GF-D8 (cell line): ENCODE measurements at places on chromosomes 4 and X.

DNA sequence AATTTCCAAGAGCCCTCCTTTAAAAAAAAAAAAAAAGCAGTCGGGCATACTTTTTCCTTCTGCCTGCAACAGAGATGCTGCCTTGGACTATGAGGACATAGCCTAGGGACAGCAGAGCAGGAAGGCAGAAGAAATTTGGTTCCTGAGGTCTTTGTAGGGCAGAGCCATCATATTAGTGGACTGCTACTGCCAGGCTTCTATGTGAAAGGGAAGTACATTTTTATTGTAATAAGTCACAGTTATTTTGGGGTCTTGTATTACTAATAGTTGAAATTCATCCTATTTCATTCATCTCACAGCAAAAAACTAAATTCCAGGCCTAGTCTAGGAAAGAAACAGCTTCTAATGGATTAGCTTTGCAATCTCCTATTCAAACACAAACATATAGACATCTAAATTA lies 211.2 kb downstream of the NSUN7 start:
- DNase-seq, result no peak

DNA sequence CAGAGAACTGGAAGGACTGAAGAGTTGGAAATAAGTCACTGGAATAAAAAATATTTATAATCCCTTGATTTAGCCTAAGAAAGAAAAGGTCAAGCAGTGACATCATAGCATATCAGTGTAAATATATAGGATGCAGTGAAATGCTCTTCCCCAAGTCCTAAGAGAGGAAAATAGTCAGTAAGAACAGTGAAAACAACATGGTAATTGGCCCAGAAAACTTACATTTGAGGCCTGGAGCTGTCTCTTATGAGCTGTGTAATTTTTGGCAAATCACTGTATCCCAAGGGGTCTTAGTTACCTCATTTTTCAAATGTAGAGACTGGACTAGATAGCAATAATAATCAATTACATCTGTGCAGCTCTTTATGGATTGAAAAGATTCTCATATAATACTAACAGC lies 255.7 kb upstream of the AR start:
- no peak for DNase-seq

DNA sequence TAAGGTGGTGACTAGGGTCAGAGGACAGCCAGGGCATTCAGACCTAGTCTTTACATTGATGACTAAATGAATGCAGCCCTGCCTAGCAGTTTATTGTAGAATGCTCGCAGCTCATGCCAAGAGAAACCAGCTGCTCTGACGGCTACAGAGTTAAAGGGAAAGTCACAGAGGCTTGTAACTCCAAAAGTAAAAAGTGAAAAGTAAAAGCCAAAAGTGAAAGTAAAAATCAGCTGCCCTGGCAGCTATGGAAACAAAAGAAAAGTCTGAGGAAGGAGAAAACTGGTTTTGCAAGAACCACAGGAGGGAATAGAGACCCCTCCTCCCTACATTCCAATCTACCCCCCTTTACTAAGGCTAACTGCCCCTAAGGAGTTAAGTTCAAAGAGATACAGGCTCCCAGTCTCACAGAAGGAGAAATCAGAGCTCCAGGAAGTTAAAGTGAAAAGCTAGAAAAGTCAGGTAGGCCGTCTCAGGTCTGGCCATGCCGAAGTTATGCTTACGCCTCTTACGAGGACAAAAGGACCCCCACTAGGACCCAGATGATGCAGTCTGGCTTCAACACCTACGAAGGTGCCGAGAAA lies 6.0 kb downstream of the GAGE10 start:
- DNase-seq, result no peak

GRCh38 chr4:151475035-151475714 lies 66.2 kb downstream of the FHIP1A start:
- DNase-seq, result no peak

DNA sequence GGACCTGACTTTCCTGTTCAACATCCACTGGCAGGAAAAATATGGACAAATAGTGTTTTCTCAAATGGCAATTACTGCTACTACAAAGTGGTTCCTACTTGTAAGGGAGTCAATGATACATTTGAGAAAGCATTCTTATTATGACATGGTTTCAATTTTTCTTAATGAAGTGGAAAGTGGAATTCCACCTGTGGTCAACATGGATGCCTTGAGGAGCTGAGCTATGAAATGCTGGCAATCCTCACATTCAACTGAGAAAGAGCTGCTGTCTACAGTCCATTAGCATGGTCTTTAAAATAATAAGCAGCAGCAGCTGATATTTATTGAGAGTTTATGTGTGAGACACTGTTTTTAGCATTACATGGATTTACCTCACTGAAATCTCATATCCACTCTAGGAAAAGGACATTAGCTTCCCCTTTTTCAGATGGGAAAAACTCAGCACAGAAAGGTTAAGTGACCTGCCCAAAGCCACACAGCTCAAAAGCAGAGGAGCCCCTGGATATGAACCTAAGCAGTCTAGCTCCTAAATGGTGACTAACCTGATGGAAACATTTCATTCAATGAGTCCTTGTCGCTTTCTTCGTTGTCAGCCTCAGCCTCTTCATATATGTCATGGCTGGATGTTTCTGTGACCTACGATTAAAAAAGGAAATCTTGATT lies 29.2 kb downstream of the MAP7D3 start:
- no peak for DNase-seq
